ENCODE measurements at places on chromosomes 11 and 22.

- DNase-seq = peak; percentile 77
These were observed 10.8 kb upstream of the OR51D1 start for GRCh38 chr11:4626207-4627099.

- no peak for DNase-seq
These were observed 93.5 kb downstream of the GRAMD1B start for GRCh38 chr11:123523539-123523938.

DNA sequence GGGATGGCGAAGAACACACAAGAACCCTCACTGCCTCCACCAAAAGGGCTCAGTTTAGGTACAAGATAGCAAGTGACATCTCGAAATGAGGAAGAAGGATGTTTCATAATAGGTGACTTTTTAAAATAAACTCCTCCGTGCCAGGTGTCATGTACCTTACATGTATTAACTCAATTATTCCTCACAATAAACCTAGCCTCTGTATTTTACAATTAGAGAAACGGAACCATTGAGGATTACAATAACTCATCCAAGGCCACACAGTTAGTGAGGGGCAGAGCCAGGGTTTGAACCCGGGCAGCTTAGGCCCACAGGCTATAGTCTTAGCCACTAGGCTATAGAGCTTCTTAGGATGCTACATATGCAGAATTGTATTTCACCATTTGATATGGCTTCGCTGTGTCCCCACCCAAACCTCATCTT is 965 bp upstream of the PAMR1 start:
- DNase-seq = peak; percentile 4

- DNase-seq = no peak
These were observed 5.3 kb downstream of the SLC7A4 start for GRCh38 chr22:21026783-21027692.

GRCh38 chr11:79335681-79336080 is 105.1 kb downstream of the TENM4 start:
- DNase-seq = no peak

DNA sequence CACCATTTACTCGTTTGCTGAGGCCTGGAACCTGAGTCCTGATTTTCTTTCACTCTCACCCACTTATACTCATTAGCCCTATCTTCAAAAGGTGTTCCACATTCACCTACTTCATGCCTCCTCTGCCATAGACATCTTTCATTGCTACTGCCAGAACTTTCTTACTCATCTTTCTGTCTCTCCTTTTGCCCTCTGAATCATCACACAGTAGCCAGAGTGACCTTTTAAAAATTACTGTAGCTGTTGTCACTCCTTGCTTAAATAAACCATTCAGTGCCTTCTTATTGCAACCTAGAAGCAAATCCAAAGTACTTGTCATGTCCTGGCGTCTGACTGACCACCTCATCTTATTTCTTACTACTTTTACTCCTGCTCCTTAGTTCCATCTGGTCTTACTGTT is 38.2 kb downstream of the ATXN10 start:
- DNase-seq = no peak

DNA sequence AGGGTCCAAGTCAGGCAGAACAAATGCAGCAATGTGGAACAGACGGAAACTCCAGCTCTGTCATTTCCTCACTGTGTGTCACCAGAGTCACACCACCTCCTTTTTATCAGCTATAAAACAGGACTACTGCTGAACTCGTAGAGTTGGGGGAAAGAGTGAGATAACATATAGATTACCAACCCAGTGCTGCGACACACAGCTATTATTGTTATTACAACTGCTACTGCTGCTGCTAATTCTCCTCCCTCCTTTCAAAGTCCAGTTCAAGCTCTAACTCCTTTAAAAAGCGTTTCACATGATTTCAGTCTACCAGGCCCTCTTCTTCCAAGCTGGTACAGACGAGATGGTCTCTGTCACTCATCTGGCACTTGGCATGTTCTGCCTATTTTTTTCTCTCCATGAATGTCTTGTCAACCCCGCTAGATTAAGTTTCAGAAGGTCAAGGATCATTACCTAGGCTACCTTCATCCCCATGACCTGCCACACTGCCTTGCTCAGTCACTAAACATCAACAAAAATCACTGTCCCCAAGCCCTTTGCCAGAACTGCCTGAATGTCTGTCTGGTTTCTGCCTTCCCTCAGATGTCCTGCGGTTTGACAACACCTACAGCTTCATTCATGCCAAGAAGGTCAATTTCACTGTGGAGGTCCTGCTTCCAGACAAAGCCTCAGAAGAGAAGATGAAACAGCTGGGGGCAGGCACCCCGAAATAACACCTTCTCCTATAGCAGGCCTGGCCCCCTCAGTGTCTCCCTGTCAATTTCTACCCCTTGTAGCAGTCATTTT is 3.7 kb upstream of the MTFP1 start:
- no peak for DNase-seq

GRCh38 chr22:29748248-29748893 is 18.4 kb downstream of the ZMAT5 start:
- DNase-seq = no peak

DNA sequence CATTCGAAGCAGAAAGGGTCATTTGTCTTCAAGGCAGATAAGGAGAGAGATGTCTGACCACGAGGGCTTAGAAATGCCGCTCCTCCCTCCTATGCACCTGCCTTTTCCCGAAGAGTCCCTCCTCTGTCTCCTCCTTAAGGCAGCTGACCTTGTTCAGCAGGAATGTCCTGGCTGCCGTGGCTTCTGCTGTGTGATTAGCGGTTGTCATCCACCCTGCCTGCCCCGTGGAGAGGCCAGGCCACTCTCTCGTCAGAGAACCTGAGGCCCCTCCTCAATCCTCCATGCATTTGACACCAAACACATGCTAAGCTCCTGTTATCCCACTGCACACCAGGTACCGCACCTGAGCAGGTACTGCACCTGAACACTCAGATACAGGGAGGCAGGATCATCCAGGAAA is 834.6 kb downstream of the TBC1D22A start:
- DNase-seq = no peak

GRCh38 chr11:90407350-90407749 is 184.5 kb upstream of the CHORDC1 start:
- DNase-seq = no peak

DNA sequence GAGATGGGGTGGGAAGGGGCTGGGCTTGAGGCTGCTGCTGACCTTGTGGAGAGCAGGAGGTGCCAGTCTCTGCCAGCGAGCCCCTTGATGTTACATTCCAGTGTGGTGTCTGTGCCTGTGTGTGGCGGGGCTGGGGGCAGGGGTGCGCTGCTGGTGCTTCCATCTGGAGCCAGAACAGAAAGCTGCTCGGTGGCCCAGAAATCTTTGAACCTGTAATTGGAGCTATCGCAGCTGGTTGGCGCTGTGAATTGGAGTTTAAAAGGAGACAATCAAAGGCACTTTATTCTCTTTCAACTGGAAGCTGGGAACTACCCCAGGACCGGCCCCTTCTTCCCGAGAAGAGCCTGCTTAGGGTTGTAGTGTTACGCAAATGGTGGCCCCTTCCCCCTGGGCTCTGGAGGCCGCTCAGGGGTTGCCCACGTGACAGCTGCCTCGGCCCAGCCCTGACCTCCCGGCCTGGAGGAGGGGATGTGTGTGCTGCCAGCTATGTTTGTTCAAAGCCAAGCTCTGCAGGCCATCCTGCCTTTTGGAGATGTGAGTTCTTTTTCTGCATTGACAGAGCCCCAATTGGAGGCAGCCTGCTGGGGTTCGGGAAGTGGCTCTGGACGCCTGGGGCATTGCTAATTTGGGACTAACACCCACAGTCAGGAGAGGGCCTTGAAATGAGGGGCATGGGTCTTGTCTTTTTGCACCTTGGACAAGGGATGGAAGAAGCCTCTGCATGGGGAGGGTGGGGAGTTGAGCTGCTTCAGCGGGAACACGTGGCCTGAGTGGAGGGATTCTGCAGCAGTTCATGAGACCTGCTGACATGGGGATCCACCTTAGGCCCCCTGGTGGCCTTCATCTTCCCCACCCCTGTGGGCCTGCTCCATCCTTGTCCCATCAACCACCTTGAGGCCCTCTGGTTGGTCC is 14.0 kb upstream of the ARSA start:
- DNase-seq = no peak

GRCh38 chr11:109012991-109013390 is 348.1 kb downstream of the DDX10 start:
- no peak for DNase-seq

DNA sequence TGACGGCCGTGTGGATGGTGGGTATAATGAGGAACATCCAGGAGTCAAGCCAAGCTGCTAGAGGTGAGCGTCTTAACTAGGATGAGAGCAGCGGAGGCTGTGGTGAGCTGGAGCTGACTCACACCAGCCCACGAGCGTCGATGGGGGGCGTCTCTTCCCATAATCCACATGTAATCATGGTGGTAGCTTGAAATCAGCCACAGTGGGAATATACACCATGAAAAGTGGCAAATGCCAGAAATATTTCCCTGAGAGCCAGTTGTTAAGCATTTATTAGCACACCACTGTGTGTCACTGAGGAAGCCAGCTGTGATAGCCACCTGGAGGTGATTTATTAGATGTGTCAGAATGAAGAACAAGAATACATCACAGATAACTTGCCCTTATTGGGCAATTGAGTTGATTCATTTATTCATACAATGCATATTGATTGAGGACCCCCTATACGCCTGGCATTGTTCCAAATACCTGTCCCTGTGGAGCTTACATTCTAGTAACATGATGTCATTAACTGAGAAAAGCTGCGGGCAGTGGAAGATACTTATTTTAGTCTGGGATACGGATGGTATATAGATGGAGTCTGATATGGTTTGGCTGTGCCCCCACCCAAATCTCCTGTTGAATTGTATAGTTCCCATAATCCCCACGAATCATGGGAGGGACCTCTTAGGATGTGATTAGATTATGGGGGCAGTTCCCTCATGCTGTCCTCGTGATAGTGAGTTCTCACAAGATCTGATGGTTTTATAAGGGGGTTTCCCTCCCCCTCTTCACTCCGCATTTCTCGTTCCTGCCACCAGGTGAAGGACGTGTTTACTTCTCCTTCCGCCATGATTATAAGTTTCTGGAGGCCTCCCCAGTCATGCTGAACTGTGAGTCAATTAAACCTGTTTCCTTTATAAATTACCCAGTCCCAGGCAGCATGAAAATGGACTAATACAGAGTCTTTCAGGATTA is 473.4 kb downstream of the METTL15 start:
- no peak for DNase-seq

DNA sequence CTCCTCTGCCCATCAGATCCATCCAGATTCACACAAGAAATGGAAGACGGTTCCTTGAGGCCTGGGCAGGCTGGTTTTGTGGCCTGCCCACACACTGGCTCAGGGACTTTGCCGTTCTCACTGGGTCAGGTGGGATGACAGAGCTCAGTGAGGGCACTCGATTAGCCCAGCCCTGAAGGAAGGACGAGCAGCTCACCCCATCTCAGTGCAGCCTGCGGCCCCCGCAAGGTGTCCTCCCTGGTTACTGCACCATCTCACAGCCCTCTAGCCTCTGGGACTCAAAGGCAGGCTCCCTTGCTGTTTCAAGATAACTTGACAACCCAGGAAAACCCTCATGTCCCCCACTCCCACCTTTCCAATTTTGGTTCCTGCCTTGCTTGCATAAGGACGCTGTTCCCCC is 4.2 kb downstream of the SLC16A8 start:
- DNase-seq = no peak

GRCh38 chr11:58730507-58731089 is 1.1 kb downstream of the GLYAT start:
- no peak for DNase-seq

DNA sequence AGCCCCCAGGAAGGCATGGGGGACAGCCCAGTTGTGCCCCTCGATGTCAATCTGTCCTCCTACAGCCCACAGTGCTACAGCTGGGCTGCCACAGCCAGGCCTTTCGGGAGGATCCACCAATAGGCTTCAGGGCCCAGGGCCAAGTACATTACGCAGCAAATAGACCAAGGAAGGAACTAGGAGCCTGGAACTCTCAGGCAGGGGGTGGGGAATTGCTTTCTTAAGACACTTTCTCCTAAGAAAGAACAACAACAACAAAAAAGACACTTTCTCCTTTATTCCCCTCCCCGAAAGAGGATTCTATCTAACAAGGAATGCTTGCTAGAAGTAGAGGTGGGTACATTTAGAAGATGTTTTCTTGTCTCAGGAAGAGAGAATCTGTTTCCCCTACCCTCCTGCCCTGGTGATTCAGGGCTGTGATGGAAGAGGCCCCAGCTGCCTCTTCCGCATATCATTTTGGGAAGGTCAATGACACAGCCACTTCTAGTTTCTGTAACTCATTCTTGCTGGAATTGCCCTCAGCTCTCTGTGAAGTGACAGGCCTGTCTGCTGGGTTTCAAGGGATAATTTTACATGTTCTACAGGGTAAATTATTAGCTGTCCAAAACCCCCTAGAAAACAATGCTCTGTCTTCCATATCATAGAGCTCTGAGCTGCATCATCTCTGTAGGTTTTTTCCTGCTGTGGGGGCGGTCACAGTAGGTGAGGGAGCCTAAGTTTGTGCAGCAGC is 6.0 kb upstream of the MALAT1 start:
- DNase-seq = peak; percentile 48

DNA sequence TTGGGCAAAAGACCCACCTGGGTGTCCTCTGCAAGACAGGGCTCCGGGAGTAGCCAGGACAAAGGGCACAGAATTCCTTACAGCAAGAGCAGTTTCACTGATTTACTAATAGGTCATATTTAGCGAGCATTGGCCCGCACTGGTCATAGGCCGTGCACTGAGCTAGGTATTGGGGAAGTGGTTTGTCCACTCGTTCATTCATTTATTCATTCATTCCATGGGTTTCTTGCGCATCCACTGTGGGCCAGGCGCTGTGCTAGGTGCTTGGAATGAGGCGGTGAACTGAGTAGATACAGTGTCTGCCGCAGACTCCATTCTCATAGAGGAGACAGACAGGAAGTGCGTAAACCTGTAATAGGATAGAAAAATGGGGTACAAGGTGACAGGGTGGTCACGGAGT is 13.2 kb upstream of the LINC01488 start:
- DNase-seq = no peak

GRCh38 chr22:48891688-48892577 is 935.7 kb downstream of the BRD1 start:
- DNase-seq = no peak

DNA sequence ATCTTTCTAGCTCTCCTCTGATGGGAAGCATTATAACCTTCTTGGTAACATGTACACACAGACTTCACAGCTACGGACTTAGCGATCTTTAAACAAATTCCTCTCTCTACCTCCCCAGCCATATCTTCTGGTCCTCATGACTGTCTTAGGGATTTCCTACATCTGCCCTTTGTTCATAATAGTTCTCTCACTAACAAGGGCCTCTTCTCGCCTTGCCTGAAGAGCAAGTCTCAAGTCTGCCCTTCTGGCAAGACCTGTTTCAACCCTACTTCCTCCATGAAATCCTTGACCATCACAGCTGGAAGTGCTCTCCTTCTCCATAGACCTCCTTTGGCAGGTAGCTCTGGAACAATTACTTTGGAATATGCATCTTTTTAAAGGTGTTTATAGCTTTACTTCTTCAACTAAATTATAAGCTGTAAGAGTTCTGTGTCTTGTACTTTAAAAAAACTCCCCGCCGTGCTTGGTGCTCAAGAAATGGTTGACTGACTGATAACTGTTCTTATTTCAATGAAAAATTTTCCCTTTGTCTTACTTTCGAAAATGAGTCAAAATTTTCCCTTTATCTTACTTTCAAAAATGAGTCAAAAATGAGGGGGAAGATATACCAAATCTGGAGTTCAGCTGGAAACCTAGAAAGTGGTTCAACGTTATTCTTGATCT is 34.7 kb downstream of the SNX19 start:
- DNase-seq = no peak

- DNase-seq = no peak
These were observed 1457.0 kb downstream of the BRD1 start for GRCh38 chr22:48370508-48371325.

Data from activated CD4-positive, alpha-beta T cell treated with anti-CD3 and anti-CD28 coated beads, Interleukin-2, Interleukin-6, amounts not matched to agents 100 ng/mL and 50 ng/mL, durations not matched to agents 16 hours and 8 hours (primary cell).